Osteoblast (primary cell): ENCODE measurements at places on chromosomes 13 and 19.

DNA sequence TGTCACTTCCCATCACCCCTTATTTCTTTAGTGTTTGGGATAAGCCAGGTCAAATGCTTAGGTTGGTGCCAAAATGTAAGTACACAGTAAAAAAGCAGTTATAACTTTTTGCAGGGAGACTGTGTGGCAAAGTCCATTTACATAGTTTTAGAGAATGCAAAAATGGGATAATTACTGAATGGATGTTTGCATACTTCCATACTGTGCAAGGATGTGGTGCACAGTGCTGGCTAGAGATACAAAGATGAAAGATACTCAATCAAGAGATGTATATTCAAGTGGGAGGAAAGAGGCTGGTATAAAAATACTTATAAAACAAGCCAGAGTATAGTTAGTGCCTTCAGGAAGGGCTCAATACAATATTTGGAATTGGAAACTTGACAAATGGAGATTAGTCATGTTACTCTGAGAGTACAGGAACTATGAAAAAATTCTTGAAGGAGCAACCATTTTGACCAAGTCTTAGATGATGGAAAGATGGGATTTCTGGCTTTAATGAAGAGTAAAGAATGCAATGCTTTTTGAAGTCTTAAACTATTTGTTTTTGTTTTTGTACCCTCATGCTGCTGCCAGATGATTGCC lies 8.0 kb downstream of the PDS5B start:
- DNase-seq: no peak

- DNase-seq: no peak
Measured at GRCh38 chr19:4233282-4233853, 4.0 kb downstream of the EBI3 start.

DNA sequence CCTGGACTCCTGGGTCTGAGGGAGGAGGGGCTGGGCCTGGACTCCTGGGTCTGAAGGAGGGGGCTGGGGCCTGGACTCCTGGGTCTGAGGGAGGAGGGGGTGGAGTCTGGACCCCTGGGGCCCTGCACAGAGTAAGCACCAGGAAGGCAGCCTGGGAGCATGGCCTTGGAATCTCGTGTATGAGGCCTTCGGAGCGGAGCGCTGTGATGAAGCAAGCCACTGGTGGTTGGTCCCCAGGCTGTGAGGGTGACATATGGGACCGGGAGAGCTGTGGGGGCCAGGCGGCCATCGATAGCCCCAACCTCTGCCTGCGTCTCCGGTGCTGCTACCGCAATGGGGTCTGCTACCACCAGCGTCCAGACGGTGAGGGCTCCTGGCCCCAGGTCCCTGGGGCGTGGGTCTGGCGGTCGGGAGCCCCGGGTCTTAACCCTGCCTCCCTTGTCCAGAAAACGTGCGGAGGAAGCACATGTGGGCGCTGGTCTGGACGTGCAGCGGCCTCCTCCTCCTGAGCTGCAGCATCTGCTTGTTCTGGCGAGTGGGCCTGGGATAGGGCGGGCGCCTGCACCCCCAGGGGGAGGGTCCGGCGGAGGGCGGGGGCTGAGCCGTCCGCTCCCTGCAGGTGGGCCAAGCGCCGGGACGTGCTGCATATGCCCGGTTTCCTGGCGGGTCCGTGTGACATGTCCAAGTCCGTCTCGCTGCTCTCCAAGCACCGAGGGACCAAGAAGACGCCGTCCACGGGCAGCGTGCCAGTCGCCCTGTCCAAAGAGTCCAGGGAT lies 918 bp downstream of the TMEM190 start:
- no peak for DNase-seq

DNA sequence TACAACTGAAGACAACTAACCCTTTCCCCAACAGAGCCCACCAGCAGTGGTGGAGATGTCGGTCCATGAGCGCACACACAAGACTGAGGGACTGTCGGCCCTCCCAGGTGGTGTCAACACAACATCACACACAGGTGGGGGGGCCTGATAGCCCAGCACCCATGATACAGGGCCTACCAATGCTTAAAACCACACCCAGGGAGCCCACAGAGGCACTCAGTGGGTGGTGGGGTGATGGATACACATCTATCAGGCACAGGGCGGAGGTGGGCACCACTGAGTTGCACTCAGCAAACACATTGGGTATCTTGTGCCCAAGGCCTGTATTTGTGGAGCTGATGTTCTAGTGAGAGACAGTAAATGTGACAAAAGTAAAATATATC lies 7.0 kb upstream of the ZFP36 start:
- peak; percentile 15 for DNase-seq

GRCh38 chr19:29054886-29055675 lies 157.9 kb downstream of the UQCRFS1 start:
- DNase-seq: no peak

GRCh38 chr13:110536006-110536693 lies 25.4 kb downstream of the RAB20 start:
- DNase-seq: peak; percentile 35
